ENCODE measurements at places on chromosomes 7 and 10.

DNA sequence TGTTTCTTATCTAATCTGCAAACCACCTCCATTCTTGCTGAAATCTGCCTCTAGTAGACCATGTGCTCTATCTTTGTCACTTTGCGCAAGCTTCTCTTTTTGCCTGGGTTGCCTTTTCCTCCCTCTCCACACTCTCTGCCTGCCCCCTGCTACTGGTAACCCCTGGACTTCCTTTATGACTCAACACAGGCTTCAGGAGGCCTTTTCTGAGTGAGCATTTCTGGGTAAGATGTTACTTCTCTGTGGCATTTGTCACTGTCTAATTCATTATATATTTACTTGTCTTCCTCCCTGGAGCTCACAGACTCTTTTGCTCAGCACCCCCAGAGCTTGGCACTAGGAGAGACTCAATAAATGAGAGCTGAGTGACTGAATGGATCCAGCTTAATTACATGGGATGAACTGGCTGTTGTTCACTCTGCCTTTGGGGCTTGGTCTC lies 8.4 kb downstream of the GOLGA7B start:
- DNase-seq = no peak

DNA sequence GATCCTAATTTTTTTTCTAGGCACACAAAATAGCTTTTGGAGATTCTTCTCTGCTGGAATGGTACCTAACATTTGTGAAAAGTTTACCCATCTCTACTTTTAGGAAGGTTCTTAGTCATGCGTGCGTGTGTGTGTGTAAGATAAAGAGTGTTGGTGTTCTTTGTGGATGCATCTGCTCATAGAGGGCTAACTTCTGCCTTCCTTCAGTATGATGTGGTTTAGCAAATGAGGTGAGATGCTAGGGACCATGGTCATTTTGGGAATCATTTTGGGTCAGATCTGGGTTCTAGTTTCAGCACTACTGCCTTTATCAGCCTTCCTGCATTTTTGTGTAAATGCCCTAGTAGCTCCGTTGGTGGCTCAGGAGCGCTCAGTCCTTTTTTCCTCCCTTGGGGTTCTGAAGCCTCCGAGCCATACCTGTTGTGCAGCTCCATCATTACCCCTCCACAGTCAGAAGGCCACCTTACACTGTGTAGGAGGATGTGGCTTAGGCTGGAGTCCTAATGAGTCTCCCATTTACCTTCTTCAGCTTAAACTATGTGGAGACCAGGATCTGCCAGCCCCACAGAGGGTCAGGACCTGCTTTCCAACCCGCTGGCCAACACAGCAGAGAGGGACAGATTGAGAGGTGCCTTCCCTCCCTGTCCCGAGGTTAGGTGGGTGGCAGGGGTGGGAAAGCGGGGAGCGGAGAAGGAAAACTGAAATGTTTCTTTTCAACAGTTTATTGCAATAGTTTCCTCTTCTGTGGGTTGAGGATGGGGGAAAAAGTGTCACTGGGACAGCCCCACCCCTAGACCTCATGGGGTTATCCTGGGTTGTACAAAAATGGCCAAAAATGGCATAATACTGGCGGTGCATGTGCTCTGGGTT lies 31.2 kb downstream of the TSPAN14 start:
- no peak for DNase-seq

- DNase-seq = no peak
These were observed 17.4 kb upstream of the TMEM236 start for GRCh38 chr10:17734432-17735080.

GRCh38 chr7:33278095-33278494 lies 148.7 kb downstream of the BBS9 start:
- no peak for DNase-seq

- DNase-seq = no peak
These were observed 211.9 kb upstream of the SHH start for GRCh38 chr7:156024201-156024600.

GRCh38 chr10:27104919-27105318 lies 4.6 kb upstream of the ANKRD26 start:
- no peak for DNase-seq

- DNase-seq = no peak
These were observed 433.9 kb upstream of the ZMIZ1 start for GRCh38 chr10:78634835-78635234.

- DNase-seq = no peak
These were observed 11.2 kb upstream of the PDK4 start for GRCh38 chr7:95607561-95607960.

GRCh38 chr7:93574269-93574645 lies 267 bp downstream of the CALCR start:
- no peak for DNase-seq

- DNase-seq = no peak
These were observed 102.7 kb downstream of the WDR11 start for GRCh38 chr10:120953897-120954296.

- DNase-seq = no peak
These were observed 156.8 kb downstream of the FAM107B start for GRCh38 chr10:14617852-14618251.

DNA sequence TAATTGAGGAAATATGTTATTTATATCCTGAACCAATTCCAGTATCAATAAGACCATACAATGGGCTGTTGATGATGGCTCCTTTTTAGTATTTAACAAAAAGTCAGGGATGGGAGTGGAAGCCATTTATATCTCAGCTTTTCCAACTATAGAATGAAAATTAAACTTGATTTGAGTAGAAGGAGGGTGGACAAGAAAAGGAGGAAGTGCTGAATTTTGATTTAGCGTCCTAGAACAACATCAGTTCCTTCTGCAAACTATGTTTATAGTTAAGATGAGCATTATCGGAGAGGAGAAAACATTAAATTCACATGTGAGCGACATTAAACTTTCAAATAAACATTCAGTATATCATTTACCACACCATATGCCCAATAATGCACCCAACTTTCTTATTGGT lies 149.3 kb upstream of the YAE1 start:
- no peak for DNase-seq

DNA sequence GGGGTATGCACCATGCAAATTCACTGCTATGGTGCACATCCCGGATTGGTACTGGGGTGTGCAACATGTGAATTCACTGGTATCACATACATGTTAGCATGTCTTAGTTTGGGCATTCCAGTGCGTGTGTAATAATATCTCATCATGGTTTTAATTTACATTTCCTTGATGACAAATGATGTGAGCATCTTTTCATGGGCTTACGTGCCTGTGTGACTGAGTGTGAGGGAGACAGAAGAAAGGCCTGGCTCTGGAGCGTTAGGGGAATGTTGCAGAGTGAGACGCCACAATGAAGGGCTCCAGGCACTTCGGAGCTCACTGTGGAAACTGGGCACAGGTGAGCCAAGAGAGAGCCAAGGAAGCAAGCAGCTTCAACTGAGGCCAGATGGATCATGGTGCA lies 162.6 kb downstream of the UBE2H start:
- DNase-seq = no peak

DNA sequence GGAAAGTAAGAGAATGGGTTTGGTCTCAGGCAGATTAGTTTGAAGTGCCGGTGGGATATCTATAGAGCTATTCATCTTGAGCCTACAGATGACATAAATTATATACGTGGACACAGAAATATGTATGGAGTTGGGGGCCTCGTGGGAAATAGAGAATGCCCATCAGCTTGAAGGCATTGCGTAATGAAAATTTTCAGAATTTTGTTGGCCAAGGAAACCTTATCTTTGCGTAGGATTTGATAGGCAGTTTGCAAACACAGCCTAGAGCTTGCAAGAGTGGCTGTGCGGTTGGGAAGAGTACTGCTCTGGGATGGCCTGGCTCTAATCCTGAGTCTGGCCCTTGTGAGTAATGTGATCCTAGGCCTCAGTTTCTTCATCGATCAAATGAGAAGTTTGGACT lies 32.3 kb downstream of the MCM10 start:
- no peak for DNase-seq

- no peak for DNase-seq
These were observed 18.8 kb downstream of the BMPR1A start for GRCh38 chr10:86775056-86775869.

DNA sequence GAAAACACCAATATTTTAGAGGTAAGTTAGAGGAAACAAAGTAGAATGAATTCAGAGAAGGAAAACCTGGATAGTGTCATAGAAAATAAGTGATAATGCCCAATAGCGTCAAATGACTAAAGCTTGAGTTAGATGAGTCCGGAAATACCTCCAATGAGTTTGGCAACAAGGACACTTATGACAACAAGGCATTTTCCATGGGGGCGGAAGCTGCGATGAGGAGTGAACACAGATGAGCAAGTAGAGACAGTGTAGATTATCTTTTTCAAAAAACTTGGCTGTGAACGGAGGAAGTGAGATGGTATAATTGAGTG lies 383 bp upstream of the R3HCC1L start:
- DNase-seq = no peak

GRCh38 chr7:80785276-80785675 lies 133.6 kb downstream of the SEMA3C start:
- no peak for DNase-seq

DNA sequence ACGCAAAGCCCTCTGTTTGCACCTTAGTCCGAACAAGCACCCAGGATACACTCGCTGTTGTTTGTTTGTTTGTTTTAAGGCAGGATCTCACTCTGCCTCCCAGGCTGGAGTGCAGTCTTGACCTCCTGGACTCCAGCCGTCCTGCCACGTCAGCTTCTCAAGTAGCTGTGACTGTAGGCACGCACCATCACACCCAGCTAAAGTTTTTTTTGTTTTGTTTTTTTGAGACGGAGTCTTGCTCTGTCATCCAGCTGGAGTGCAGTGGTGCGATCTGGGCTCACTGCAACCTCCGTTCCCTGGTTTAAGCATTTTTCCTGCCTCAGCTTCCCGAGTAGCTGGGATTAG lies 76.8 kb downstream of the CTBP2 start:
- no peak for DNase-seq

DNA sequence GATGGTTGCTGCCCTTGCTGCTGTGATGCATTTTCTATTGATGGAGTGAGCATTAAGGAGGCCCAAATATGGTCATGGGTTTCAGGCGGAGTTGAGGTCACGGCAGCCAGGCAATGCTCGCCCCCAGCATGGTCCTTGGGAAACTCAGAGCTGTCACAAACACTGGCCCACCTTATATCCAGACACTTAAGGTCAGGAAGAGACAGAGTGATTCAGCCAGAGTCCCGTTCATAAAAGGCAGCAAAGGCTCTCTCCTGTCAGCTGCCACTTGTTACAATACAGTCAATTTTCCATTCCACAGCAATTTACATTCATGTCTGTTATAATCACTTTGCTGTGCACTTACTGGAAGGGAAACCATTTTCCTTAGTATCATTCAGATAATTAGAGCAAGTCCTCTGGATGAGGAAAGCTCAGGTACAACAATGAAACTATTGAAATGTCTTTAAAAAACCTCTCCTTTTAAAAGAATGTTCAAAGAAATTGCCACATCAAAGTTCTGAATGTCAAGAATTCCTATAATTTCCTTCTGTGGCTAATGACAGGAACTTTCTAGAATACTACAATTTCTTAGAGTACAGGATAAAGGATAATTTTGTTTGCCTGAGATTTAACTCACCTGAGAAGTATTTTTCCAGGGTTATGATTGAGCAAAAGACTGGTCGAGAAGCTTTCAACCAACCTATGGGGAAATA lies 14.8 kb upstream of the ANKRD1 start:
- DNase-seq = no peak

GRCh38 chr7:30757342-30757692 lies 5.4 kb downstream of the INMT start:
- DNase-seq = no peak

GRCh38 chr7:12716722-12717121 lies 29.3 kb downstream of the ARL4A start:
- no peak for DNase-seq

- DNase-seq = no peak
These were observed 252.7 kb upstream of the FERD3L start for GRCh38 chr7:19397911-19398310.

DNA sequence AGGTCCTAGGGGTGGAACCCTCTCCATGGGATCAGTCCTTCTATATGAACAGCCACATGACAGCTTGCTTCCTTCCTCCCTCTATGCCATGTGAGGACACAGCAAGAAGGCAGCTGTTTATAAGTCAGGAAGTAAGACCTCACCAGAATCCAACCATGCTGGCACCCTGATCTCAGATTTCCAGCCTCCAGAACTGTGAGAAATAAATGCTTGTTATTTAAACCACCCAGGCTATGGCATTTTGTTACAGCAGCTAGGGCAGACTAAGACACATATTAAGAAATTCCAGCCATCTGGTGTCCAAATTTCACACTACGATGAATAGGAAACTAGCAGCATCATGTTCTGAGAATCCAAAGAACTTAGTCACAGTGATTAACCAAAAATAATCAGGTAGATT lies 140.1 kb downstream of the ZFAND4 start:
- no peak for DNase-seq

GRCh38 chr10:5188358-5188757 lies 3.4 kb upstream of the AKR1C8 start:
- DNase-seq = no peak

DNA sequence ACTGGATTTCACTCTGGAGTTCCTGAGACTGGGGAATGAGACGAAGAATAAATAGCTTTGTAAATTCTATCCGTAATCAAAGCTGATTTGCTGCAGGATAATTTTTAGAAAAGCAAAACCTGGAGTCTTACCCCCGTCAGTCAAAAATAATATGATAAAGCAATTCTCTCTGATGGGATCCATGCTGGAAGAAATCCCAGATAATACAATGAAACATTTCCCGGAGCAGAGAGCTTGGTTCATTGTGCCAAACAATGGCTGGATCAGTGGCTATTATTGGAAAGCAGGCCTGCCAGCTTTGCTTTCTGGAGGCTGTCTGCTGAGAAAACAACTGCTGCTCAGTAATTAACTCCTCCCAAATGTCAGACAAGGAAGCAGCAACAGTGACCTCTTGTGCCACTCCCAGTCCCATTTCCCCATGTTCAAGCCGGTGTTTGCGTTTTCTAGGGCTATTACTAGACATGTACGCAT lies 609.4 kb upstream of the PCDH15 start:
- DNase-seq = no peak

DNA sequence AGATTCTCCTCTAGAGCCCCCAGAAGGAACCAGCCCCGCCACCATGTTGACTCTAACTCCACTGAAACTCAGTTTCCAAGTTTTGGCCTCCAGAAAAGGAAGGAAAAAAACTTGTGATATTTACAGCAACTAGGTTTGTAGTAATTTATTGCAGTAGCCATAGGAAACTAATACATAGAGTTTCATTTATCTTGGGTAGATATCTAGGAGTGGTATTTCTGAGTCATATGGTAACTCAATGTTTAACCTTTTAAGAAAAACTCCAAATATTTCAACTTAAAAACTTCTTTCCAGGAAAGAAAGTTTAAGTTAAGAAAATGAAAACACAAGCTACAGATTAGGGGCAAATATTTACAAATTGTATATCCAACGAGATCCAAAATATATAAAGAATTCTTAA lies 576.7 kb downstream of the KCNMA1 start:
- DNase-seq = no peak

DNA sequence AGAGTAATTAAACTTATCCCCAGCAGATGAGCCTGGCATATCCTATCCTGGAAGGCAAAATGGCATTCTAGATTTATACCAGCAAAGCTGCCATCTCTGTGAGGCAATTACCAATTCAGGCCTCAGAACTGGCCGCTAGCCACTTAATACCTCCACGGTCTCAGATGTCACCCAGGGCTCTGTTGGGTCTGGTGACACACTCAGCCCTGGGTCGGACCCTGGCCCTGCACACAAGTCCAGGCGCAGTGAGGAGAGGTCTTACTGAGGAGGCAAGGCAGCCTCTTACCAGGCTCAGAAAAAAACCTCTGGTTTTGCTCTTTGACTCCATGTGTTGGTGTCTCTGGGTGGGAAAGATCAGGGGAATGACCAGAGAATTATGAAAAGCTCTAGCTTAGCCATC lies 186.6 kb downstream of the EMX2 start:
- DNase-seq = no peak

All from stimulated activated naive B cell treated with anti-CD40 and anti-IgM and Interleukin-4, amounts not matched to agents 10 μg/mL and 1 μg/mL and 100 μg/mL, for 72 hours (primary cell).